ENCODE measurements at places on chromosomes 4 and X.

DNA sequence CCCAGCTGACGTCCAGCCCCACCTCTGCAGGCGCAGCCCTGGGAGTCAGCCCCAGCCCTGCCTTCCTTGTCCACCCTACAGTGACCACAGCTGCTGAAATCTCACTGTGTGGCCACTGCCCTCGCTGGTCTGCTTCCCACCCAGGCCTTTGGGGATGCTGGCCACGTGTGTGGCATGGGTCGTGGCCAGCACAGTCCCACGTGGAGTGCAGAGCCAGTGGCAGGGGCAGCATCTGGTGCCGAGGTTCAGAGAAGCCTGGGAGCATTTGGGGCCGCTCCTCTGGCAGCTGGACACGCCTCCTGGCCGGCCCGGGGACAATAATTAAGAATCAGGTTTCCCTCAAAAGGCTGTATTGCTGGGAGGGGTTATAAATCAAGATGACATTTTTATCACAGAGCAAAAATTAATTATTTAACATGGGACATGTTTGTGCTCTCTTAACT is 92.1 kb downstream of the HMX1 start:
- DNase-seq = no peak

GRCh38 chr4:13992975-13993520 is 365.5 kb upstream of the BOD1L1 start:
- no peak for DNase-seq

GRCh38 chr4:45100956-45101818 is 374.8 kb upstream of the GNPDA2 start:
- no peak for DNase-seq

DNA sequence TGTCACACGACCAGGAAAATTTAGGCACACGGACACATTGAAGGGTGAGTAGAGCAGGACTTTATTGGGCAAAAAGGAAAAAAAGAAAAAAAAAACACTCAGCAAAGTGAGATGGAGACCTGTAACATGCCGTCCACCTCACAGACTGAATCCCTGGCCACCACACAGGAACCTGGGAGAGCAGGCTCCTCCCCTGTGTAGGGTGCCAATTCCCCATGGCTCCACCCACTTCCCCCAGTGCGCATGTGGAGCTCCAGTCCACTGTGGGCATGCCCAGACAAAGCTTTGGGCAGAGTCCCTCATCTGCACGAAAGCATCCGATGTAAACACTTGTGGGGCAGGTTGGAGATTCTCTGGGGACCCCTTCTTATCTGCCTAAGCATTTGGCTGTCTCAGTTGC is 23.6 kb upstream of the CBR4 start:
- DNase-seq = no peak

GRCh38 chr4:146146918-146147317 is 28.6 kb upstream of the LSM6 start:
- DNase-seq = no peak

GRCh38 chr4:182142176-182143085 is 100.8 kb upstream of the TENM3 start:
- DNase-seq = no peak

- DNase-seq = no peak
Measured at GRCh38 chrX:130075777-130076176, 34.5 kb downstream of the ELF4 start.

DNA sequence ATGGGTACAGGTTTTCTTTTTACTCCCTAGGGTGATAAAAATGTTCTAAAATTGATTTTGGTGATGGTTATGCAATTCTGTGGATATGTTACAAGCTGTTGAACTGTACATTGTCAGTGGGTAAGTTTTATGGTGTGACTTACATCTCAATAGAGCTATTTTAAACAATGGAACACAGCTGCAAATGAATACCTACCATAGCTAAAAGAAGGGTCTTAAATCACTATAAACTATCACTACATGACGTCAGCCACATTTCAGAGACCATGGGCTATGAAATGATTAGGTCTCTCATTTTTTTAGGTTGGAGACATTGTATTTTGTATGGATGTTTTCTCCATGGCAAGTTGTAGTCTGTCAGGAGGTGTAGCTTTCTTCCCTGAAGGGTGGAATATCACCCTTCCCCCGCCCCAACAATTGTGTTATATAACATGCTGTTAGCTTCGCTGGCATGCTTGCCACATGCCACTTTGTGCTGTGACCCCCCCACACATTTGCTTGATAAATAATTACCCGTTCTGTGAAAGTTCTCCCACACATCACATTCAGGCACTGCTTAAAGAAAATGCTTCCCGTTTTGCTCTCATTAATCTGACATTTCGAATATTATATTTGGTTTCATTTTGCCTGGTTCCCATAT is 159.7 kb downstream of the ARHGAP10 start:
- no peak for DNase-seq

GRCh38 chrX:16060252-16060651 is 63.1 kb upstream of the GRPR start:
- DNase-seq = no peak

- DNase-seq = no peak
Measured at GRCh38 chr4:116878280-116878679, 207.1 kb downstream of the TRAM1L1 start.

GRCh38 chrX:21493226-21493830 is 119.1 kb downstream of the CNKSR2 start:
- DNase-seq = no peak

- DNase-seq = no peak
Measured at GRCh38 chrX:18173494-18174180, 47.0 kb downstream of the BEND2 start.

- no peak for DNase-seq
Measured at GRCh38 chr4:79497001-79497400, 89.0 kb upstream of the GK2 start.

DNA sequence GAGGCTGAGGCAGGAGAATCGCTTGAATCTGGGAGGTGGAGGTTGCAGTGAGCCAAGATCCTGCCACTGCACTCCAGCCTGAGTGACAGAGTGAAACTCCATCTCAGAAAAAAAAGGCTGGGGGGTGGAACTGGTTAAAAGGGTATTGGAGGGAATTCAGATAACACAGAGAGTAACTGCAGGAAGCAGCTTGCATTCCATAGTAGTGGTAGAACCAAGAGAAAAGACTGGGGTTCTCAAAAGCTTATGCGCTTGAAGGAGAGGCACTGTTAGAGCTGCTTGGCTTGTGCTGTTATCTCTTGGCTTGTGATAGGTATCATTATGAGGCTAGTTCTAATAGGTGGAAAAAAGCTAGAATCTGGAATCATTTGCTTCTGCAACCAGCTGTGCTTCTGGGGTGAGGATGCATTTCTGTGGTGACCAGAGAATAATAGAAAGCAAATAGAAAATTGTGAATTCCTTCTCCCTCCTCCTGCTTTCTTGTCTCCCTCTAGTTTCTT is 91.2 kb upstream of the ELOVL6 start:
- no peak for DNase-seq

DNA sequence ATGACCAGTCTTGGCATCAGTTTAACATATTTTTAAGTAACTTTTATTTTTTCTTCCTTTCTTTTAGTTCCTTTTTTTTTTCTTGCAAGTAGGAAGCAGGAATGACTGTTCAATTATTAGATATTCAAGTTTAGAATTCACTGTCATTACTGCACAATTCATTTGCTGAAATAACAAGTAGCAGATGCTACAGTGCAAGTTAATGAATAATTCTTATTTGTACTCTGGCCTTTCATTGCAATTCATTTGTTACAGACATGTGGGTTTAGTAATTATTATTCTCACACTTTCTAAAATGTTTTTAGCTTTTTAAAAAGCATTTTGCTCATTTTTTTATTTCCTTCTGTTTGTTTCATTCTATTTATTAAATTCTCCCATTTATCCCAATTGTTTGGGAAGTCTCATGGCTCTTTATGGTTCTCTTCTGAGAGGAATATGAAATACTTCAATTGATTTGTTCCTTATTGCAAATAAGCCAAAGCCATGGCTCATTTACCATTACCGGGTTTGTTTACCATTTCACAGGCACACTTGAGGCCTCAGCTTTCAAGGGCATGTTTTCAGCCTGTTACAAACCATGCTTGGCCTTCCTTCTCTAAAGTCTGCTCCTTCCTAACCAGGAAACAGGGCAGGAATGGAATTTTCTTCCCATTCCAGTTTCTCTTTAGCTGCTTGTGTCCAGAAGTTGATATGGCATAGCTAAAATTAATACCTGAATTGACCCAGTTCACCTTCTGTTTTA is 4.6 kb upstream of the DCAF4L1 start:
- DNase-seq = no peak

DNA sequence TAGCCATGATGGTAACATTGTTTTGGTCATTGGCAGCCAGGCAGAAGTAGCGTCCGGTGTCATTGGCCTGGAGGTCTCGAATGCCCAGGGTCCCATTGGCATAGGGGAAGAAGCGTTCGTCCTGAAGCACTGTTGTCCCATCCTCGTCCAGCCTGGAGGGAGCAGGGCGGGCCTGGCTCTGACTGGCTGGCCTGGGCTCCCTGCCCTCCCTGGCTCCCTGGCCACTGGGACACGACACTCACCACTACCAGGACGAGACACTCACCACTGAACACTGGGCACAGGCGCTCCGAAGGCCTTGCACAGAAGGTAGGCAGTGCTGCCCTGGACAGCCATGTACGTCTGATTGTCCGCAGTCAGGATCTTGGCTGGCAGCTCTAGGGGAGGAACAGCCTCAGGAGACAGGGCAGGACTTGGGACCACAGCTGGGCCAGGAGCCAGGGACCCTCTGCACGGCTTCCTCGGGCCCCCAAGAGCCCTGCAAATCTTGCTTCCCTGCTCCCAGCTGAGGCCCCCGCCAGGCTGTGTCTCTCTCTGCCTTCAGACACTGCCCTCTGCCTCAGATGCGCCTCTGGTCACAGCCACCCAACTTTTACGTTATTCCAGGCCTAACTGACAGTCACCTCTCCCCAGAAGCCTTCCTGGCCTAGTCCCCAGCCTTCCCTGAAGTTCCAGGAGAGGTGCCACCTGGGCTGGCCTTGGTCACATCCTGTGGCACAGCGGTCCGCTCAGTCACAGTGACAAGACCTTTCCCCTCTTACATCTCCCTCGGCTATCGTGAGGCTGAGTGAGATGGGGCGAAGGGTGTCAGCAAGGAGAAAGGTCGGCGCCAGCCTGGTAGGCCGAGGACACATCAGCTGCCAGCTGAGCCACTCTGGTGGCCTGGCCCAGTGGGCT is 17.1 kb downstream of the L1CAM start:
- no peak for DNase-seq

DNA sequence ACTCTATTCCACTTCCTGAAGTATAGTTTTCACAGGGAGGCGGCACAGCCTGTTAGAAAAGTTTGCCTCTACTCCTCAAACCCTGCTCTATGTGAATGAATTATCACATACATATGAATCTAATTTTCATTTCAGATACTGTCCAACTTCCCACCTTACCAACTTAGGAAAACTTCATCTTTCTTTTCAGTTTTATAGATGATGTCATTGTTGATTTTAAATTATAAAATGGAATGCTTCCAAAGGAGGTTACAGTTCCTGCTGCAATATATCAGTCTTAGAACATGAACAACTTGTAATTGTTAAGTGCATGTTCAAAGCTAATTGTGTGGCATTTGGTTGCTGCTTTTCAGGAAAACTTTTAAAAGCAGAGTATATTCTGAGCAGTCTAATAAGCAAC is 92.4 kb downstream of the NEUROG2 start:
- DNase-seq = no peak
